ENCODE measurements at places on chromosomes 6 and 20. TPM values are rescaled to one million over a fixed set of nuclear protein-coding genes. Genes with fewer than 3 reads are reported as not detected.

RIPPLY2 gene
- not detected for total RNA-seq

PTGIS gene
- total RNA-seq, result not detected

HCRTR2 gene
- total RNA-seq, result not detected

LZTS3 gene
- total RNA-seq, result 4.8 TPM

GSTA3 gene
- not detected for total RNA-seq

ADGRG6 gene
- total RNA-seq, result 20.6 TPM

CST2 gene
- total RNA-seq, result not detected

ZFP57 gene
- total RNA-seq, result 1.3 TPM

CAGE1 gene
- 0.37 TPM for total RNA-seq

FUT9 gene
- not detected for total RNA-seq

SLC17A1 gene
- not detected for total RNA-seq

GINS1 gene
- total RNA-seq, result 15.2 TPM

OR2J1 gene
- not detected for total RNA-seq

MYLK2 gene
- total RNA-seq, result not detected

LIN28B gene
- not detected for total RNA-seq

HSPA1L gene
- total RNA-seq, result 0.14 TPM

SLC22A7 gene
- total RNA-seq, result not detected

STMND1 gene
- not detected for total RNA-seq

ULBP3 gene
- 14.7 TPM for total RNA-seq

PRR18 gene
- total RNA-seq, result not detected

NKAPL gene
- 0.56 TPM for total RNA-seq

TBXT gene
- not detected for total RNA-seq

CTCFL gene
- total RNA-seq, result not detected

IL17F gene
- not detected for total RNA-seq

TAGAP gene
- total RNA-seq, result 0.42 TPM

GLP1R gene
- total RNA-seq, result not detected

BRPF3 gene
- 7.8 TPM for total RNA-seq

NRN1 gene
- not detected for total RNA-seq

WFDC5 gene
- total RNA-seq, result 1.2 TPM

GSTA2 gene
- total RNA-seq, result not detected

LPIN3 gene
- total RNA-seq, result 6.2 TPM

LKAAEAR1 gene
- not detected for total RNA-seq

SMOC2 gene
- total RNA-seq, result 0.33 TPM

NTSR1 gene
- 1.6 TPM for total RNA-seq

DIDO1 gene
- 29.6 TPM for total RNA-seq

ZNF165 gene
- 2.5 TPM for total RNA-seq

ULBP1 gene
- 0.05 TPM for total RNA-seq

WFDC6 gene
- not detected for total RNA-seq

MPIG6B gene
- total RNA-seq, result 0.49 TPM

FRS3 gene
- total RNA-seq, result 1.2 TPM

All from airway epithelial cell (primary cell).